HT1080 (cell line): ENCODE measurements at places on chromosomes 16 and 17.

- peak; percentile 60 for DNase-seq
These were observed 42.9 kb upstream of the CDRT4 start for GRCh38 chr17:15510361-15510760.

GRCh38 chr17:14738652-14738988 lies 437.7 kb downstream of the HS3ST3B1 start:
- no peak for DNase-seq

DNA sequence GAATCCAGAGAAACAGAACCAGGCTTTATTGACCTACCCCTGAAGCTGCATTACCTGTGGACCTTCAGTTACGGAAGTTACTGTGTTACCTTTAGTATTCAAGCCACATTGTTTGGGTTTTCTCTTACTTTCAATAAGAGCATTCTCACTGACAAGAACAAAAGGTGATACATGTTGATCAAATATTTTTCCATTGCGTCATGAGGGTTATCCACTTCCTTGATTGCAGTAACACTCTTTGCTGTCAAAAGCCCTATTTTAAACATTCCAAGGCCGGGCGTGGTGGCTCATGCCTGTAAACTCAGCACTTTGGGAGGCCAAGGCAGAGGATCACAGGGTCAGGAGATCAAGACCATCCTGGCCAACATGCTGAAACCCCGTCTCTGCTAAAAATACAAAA lies 28.6 kb upstream of the PAFAH1B1 start:
- DNase-seq = peak; percentile 56

DNA sequence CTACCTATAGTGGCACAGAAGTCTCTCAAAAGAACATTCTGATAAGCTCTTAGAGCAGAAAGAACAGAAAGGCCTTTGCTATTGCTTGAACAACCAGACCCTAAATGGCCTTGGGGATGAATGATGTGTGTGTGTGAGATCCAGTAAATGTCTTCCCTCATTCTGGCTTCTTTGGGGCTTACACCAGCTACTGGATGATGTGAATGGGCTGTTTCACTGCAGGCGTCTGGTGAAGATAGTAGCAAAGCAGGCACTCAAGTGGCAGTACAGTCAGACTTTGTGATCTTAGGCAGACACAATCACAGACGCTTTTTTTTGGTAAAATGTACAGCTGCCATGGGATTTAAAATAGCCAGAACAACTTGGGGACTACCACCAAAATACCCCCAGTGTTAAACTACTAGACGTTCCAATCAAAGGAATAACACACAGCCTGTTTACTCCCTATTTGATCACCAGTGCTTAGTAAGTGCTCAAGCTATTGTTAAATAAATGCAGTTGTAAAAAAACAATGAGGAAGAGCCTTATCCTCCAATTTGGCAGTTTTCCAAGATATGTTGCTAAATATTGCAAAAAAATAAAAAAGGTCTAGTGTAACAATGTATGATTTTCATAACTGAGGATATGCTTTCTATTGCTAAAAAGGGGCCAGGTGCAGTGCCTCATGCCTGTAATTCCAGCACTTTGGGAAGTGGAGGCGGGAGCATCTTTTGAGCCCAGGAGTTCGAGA lies 17.9 kb downstream of the NDUFAB1 start:
- DNase-seq = no peak

- DNase-seq = peak; percentile 98
These were observed 15.9 kb downstream of the TMEM92 start for GRCh38 chr17:50289991-50290702.

DNA sequence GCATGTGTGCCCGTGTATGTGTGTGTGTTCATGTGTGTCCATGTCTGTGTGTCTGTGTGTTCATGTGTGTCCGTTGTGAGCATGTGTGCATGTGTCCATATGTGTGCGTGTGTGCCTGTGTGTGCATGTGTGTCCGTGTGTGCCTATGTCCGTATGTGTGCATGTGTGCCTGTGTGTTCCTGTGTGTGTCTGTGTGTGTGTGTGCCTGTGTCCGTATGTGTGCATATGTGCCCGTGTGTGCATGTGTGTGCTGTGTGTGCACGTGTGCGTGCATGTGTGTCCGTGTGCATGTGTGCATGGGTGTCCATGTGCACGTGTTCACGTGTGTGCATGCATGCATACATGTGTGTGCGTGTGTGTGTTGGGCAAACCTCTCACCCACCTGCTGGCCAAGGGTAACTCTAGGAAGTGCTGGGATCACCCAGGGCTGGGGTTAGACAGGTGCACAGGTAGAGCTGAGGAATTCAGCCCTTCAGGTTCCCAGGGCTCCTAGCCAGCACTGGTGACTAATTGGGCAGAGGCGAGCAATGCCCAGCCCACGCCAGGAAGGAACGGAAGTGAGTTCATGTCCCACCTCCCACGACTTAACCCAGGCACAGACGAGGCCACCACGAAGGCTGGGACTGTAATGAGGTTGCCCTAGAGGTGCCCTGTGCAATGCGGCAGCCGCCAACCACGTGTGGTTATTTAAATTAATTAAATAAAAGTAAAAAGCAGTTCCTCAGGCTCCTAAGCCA lies 8.2 kb upstream of the CSNK1D start:
- peak; percentile 84 for DNase-seq

GRCh38 chr16:30700491-30700890 lies 1.5 kb downstream of the SRCAP start:
- DNase-seq = no peak

DNA sequence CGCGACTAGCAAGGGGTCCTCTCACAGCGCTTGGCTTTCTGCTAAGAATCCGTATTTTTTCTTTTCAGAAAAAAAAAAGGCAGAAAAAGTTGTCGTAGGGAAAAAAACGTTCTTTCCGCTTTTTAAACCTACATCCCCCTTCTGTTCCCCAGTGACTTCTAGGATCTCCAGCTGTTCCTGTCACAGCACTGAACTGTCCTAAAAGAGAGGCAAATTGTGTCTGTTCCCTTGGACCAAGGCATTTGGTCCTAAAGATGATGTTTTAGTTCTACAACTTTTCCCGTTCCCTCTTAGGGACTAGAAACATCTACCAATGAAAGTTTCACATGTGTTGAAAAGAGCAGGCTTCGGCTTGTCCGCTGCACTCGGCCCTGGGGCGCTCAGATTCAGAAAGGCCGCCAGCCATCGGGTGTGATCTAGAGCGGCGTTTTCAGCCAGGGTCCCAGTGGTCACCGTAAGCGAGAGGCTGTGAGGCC lies 100.7 kb upstream of the CHMP6 start:
- no peak for DNase-seq

DNA sequence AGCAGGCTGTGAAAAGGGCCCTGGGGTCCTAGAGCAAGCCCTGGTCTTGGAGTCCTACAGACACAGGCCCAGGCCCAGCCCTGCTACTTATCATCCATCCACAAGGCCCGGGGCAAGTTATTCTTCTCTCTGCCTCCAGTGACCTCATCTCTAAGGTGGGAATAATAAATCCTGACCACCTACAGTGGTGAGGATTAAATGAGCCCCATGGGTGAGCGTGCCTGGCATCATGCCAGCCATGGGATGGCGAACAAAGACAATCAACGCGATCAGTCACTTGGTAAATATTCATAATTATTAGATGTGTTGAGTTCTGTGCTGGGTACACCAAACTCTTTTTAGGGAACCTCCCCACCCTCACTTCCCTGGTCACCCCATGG lies 5.5 kb downstream of the KRT15 start:
- no peak for DNase-seq

GRCh38 chr17:74601944-74602572 lies 10.0 kb upstream of the CD300LD start:
- DNase-seq = peak; percentile 10

GRCh38 chr17:877630-878029 lies 95.5 kb downstream of the MRM3 start:
- DNase-seq = no peak

GRCh38 chr16:82681592-82681991 lies 54.8 kb downstream of the CDH13 start:
- no peak for DNase-seq

DNA sequence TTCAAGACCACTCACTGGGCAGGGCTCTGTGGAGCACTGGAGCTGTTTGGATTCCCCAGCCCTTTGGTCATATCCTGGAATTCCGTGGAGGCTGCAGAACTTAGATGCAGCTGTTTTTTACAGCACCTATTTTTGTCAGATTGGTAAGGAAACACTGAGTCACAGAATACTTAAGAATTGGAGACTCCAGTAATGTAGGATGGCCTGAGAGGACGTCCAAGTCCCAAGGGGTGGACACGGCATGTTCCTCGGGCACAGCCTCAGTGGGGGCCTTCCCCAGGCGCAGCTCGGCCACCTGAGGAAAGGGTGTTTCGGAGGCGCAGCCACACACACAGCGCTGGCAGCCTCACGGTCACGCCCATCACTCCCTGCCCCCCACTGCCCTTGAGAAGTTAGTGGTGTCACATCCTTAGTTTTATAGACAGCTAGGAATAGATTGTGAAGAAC lies 14.8 kb downstream of the PLD6 start:
- peak; percentile 88 for DNase-seq

DNA sequence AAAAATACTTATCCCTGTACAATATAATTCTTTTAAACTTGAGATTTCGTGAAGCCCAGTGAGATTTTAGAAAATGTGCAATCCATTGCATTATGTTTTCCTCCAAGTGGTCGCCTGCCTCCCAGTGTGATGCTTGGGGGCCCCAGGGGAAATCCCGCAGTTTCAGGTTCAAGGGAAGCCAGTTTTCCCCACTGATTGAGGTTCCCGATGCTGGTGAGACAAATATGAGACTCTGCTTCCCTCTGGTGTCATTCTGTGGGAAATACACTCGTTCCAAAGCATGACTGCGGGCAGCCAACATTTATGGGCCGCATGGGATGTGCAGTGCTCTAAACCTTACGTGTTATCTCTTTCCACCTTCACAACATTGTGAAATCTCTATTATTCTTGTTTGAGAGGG lies 200.8 kb downstream of the PRKCB start:
- DNase-seq = peak; percentile 37

DNA sequence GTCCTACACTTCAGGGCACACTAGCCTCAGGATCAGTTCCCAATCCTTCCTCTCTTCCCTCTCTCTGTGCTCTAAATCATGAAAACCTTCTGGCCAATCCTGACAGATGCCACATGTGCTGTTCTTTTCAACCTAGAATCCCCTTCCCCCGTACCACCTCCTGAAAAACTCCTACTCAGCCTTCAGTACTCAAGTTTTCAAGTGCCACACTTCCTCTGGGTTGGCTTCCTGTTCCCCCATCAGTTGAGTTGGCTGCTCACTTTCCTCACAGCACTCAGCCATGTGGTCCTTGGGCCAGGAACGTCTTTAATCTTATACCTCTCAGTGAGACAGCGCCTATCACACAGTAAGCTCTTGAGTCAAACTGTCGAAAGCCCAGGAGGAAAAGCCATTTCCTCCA lies 3.3 kb downstream of the ASPHD1 start:
- DNase-seq = no peak

DNA sequence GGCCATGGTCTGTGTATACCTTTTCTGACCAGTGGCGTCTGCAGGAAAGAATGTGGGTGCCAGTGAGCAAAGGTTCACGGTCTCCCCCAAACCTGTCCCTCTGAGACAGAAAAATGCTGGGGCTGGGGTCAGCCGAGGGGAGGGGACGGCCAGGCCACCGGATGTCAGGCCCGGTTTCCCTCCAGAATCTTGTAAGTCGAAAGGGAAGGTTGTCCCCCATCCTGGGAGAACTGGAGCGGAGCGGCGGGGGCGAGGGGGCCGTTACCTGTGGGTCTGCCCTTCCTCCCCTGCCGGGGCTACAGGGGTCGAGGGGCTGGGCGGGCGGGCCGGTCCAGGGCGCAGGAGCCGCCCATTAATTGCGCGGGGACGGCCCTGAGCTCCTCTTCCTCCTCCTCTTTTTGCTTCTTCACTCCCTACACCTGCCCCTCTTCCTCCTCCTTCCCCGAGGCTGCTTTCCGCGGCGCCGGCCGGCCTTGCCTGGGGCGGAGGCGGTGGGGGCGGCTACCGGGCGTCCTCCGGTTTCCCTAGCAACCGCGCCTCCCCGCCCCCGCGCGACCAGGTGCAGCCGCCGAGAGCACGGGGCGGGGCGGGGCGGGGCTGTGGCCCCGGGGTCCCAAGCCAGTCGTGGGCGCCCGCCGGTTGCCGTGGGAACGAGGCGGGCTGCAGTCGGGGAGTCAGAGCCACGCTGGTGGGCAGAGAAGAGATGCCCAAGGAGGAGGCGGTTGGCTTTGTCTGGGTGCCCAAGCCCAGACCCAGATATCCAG lies at the start of gene MARCHF10:
MARCHF10 (minus strand) TSS at position 503 of the 764 bp plus-strand sequence. CDS start 6,579 bp downstream, outside the sequence.
- DNase-seq = no peak

- DNase-seq = no peak
These were observed 14.0 kb upstream of the TEX2 start for GRCh38 chr17:64276961-64277505.

GRCh38 chr17:74865504-74866197 lies 6.0 kb upstream of the GRIN2C start:
- DNase-seq = no peak

DNA sequence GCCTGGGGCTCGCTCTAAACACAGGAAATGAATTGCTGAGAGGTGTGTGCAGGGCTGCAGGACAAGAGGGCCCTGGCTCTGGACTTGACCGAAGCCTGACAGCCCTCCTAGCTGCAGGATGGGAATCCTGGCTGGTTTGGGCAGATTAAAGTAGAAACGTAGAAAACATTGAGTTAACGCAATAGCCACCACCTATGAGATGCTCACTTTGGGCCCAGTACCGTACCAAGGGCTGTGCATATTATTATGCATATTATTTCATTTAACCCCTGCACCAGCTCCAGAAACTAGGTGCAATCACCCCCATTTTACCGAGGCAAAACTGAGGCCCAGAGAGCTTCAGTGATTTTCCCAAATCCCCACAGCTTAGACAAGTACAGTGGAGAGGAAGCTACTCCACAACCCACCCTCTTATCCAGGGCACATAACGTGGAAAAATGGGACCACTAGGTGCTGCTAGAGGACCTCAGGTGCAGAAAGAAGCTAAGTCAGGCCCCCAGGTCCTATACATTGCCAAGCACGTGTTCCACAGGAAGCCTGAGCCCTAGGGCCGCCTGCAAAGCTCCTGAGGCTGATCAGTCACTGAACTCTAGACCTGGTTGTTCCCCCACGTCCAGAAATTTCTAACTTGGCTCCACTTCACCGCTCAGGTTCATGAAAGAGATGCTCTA lies 79.2 kb downstream of the MYH11 start:
- DNase-seq = peak; percentile 67

- DNase-seq = no peak
These were observed 3.0 kb downstream of the CACNG1 start for GRCh38 chr17:67047382-67047781.
